ENCODE measurements at places on chromosomes 3 and 15.

DNA sequence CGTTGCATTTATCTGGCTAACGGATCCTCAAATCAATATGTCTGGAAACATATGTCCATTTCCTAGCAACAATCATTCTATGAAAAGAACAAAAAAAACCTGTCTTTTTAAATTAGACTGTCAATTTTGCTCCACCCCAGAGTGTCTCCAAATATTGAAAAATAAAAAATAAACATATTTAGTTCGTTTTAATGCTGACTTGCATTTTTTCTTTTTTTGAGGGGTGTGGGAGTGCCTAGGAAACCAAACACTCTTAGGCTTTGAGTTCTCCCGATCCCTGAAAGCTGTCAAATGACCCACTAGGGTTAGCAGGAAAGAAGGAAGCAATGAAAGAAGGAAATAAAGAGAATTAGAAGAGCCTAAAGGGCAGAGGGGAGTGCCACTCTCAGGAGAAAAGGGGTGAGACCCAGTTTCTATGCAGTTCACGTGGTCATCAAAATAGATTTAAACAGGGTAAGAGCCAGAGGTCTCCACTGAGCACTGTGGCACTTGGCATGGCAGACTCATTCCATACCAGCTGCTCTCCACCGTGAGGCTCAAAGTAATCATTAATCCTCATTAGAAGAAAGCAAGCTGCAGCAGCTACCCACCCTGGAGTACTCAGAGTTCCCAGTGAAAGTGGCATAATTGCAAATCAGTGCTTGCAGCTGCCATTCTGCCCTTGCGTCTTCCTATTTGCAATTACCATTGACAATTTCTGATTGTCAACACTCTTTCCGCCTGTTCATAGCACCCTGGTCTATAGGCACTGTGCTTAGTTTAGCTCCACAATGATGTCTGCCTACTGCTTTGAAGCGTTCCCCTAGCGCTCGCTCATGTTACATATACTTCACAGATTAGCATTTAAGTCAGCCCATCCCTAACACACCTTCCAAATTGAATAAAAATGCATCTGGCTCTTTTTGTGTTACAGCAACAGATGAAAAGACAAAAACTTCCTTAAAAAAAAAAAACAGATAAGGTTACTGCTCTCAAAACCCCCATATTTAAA is 32.3 kb downstream of the PDZRN3 start:
- DNase-seq, result no peak

- DNase-seq, result no peak
Measured at GRCh38 chr3:123157598-123158287, 44.0 kb upstream of the SEC22A start.

DNA sequence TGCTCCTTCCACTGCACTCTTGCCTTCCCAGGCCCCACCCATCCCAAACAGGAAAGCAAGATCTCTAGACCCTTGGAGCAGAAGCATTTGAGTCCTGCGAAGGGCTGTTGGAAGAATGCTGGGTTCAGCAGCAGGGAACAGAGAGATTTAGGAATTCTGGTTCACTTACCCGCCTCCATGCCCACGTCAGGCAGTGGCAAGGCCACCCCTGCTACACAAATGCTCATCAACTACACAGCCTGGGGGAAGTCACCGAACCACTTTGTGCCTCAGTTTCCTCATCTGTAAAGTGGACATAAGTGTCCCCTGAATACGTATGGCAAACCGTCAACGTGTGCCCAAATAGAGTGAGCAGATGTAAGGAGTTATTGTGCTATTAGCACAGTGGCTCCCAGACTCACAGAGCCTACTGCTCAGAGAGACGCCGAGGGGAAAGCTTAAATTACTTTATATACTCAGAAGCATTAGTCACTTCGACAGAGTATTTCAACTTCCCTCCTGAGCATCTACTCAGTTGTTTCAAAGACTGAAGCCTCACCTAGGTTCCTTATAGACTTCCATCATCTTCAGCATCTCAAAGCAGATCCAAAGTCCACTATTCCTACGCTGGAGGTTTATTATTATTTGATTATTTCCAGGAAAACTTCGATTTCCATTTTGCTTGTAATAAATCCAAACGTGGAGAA is 905 bp downstream of the HOMER2 start:
- DNase-seq, result no peak

GRCh38 chr3:117306299-117306698 is 596.7 kb downstream of the TUSC7 start:
- no peak for DNase-seq

DNA sequence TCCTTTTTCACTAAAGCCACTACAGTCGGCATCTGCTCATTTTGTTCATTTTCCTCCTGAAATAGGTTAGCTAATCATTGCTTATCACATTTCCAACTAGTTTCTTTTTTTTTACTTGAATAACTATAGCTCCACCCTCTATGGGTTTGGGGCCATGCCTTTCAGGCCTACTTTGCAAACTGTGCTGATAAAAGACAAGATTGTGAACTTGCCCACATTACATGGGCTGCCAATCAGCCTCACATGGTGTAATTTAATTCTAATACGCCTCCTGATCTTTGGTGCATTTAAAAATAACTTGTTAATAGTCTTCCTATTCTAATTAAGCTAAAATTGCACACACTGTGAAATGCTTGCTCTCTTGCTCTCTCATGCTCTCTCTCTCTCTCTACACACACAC is 90.5 kb downstream of the TGFBR2 start:
- DNase-seq, result no peak

GRCh38 chr3:32366638-32367397 is 24.8 kb upstream of the CMTM7 start:
- no peak for DNase-seq

DNA sequence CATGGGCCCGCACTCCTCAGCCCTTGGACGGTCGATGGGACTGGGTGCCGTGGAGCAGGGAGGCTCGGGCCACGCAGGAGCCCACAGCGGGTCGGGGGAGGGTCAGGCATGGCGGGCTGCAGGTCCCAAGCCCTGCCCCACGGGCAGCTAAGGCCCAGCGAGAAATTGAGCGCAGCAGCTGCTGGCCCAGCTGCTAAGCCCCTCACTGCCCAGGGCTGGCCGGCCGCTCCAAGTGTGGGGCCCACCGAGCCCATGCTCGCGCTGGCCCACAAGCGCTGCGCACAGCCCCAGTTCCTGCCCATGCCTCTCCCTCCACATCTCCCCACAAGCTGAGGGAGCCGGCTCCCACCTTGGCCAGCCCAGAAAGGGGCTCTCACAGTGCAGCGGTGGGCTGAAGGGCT is 259.4 kb downstream of the VGLL3 start:
- DNase-seq, result no peak

- DNase-seq, result no peak
Measured at GRCh38 chr3:129927072-129927471, 33.6 kb upstream of the TMCC1 start.

- DNase-seq, result no peak
Measured at GRCh38 chr15:77654975-77655374, 22.3 kb upstream of the LINGO1 start.

GRCh38 chr3:44927371-44927770 is 48.6 kb downstream of the ZDHHC3 start:
- DNase-seq, result no peak

- no peak for DNase-seq
Measured at GRCh38 chr3:129481766-129482332, 41.8 kb downstream of the IFT122 start.

- peak; percentile 15 for DNase-seq
Measured at GRCh38 chr3:186849374-186849975, 7.0 kb downstream of the ADIPOQ start.

DNA sequence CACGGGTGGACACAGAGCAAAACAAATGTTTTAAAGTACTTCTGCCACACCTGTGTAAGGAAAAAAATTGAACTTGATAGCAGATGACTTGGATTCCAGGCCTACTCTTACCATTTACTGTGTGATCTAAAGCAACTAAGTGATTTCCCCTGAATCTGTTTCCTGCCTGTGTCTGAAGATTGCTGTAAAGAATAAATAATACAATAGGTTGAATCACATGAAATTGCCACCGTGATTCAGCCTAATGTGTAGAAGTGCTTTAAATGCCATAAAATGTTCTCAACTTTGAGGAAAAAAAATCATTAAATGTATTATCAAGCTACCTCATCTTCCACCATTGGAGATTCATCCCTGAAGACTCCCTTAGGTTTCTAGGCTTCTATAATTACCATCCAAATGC is 27.6 kb upstream of the NUDT16 start:
- DNase-seq, result peak; percentile 20

- DNase-seq, result no peak
Measured at GRCh38 chr3:109028753-109029152, 75.1 kb upstream of the GUCA1C start.

DNA sequence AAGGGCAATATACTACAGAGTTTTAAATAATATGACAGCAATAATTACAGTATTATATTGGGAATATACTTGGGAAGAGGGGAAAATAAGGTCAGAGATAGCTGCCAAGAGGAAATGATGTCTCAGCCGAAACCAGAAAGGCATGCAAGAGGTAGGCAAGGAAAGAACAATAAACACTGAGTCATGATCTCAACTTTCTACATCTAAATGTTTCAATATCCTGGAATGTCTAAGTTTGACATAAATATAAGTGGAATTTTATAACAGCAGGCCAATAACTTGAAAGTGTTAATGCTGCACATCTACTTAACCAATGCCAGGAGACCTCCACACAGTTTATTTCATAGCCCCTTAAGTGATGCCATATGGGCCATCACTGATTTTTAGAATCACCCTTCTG is 99.8 kb upstream of the CPNE4 start:
- DNase-seq, result no peak

- DNase-seq, result no peak
Measured at GRCh38 chr15:64185146-64185911, 22.5 kb upstream of the PPIB start.

GRCh38 chr3:134974624-134975023 is 179.6 kb downstream of the EPHB1 start:
- DNase-seq, result peak; percentile 94

All from NCI-H1417 (cell line).